ENCODE measurements at places on chromosomes 7 and 10. TPM values are rescaled to one million over a fixed set of nuclear protein-coding genes. Genes with fewer than 3 reads are reported as not detected.
A peak's percentile ranks its signal among the peaks of the same experiment; 100 is the strongest.

- H3K27me3 ChIP-seq, result peaks cover 100% of the 10 kb centered on the region
- peaks cover 16% of the 10 kb centered on the region for H3K4me1 ChIP-seq
- DNase-seq, result peak; percentile 76
- H3K27ac ChIP-seq, result no peak within 1 kb of the TSS
- H3K36me3 ChIP-seq, result no peaks in the 10 kb centered on the region
These were observed at the start of gene SLIT1 for GRCh38 chr10:97185326-97186058. Gene SLIT1, minus strand, starts transcription at chr10:97185959. Its CDS starts 285 bp downstream, at chr10:97185674.

- H3K36me3 ChIP-seq, result no peaks in the 10 kb centered on the region
- H3K4me1 ChIP-seq, result peaks cover 10% of the 10 kb centered on the region
- DNase-seq, result no peak
- H3K27ac ChIP-seq, result no peak overlapping the region
- no peak overlapping the region for H3K4me3 ChIP-seq
These were observed 219.1 kb upstream of the KLF6 start for GRCh38 chr10:4004144-4004543.

GRCh38 chr7:105268511-105269392 is 120.0 kb downstream of the SRPK2 start:
- H3K4me1 ChIP-seq, result peaks cover 15% of the 10 kb centered on the region
- no peaks in the 10 kb centered on the region for H3K27me3 ChIP-seq
- H3K4me3 ChIP-seq, result no peak overlapping the region
- peak overlapping the region; percentile 16 for H3K27ac ChIP-seq
- no peaks in the 10 kb centered on the region for H3K36me3 ChIP-seq
- DNase-seq, result no peak

PALD1 gene
- 20.4 TPM for total RNA-seq

- peaks cover 70% of the 10 kb centered on the region for H3K27me3 ChIP-seq
- peak overlapping the region; percentile 57 for H3K4me3 ChIP-seq
- no peaks in the 10 kb centered on the region for H3K36me3 ChIP-seq
- H3K27ac ChIP-seq, result no peak overlapping the region
- DNase-seq, result no peak
- peaks cover 16% of the 10 kb centered on the region for H3K4me1 ChIP-seq
These were observed 28.0 kb downstream of the PRSS2 start for GRCh38 chr7:142798451-142799436.

HABP2 gene
- total RNA-seq, result not detected

GRCh38 chr7:80439894-80440821 is 71.7 kb downstream of the GNAT3 start:
- no peaks in the 10 kb centered on the region for H3K4me1 ChIP-seq
- no peaks in the 10 kb centered on the region for H3K36me3 ChIP-seq
- no peak overlapping the region for H3K27ac ChIP-seq
- H3K27me3 ChIP-seq, result no peaks in the 10 kb centered on the region

DNA sequence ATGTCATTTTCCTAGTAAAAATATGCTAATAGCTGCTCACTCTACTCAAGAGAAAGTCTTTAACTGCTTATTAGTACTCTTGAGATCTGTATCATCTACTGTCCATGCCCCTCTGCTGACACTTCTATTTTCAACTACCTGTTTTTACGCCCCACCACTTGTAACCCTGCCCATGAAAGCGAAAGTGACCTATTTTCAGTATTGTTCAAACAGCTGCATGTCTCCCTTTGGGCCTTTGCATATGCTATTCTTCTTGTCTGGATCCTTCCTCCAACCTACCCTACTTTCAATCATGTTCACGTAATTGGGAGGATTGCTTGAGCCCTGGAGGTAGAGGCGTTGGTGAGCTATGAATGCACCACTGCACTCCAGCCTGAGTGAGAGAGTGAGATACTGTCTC is 1481.3 kb downstream of the GATA3 start:
- no peak overlapping the region for H3K4me3 ChIP-seq
- H3K36me3 ChIP-seq, result no peaks in the 10 kb centered on the region
- no peak overlapping the region for H3K27ac ChIP-seq
- DNase-seq, result no peak
- no peaks in the 10 kb centered on the region for H3K27me3 ChIP-seq
- H3K4me1 ChIP-seq, result no peaks in the 10 kb centered on the region

DNA sequence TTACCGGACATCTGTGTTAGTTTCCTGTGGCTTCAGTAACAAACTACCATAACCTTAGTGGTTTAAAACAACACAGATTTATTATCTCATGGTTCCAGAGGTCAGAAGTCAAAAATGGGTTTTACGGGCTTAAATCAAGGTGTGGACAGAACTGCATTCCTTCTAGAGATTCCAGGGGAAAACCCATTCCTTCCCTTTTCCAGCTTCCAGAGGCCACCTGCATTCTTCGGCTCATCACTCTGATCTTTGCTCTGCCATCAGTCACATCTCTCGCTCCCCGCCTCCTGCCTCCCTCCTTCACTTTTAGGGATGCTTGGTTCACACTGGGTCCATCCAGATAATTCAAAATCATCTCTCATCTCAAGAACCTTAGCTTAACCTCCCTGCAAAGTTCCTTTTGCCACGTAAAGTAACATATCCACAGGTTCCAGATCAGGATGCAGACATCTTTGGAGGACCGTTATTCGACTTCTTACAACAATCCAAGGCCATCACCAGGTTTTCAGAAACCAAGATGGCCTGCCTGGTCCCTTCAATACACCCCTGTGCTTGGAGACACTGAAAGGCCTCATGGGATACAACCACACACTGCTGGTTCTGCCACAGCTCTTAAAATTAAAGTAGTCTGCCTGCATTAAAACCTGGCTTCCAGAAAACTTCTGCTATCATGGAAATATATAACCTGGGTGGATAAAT is 225.9 kb upstream of the MYO3A start:
- H3K36me3 ChIP-seq, result no peaks in the 10 kb centered on the region
- no peaks in the 10 kb centered on the region for H3K27me3 ChIP-seq
- DNase-seq, result no peak
- H3K4me1 ChIP-seq, result no peaks in the 10 kb centered on the region

DNA sequence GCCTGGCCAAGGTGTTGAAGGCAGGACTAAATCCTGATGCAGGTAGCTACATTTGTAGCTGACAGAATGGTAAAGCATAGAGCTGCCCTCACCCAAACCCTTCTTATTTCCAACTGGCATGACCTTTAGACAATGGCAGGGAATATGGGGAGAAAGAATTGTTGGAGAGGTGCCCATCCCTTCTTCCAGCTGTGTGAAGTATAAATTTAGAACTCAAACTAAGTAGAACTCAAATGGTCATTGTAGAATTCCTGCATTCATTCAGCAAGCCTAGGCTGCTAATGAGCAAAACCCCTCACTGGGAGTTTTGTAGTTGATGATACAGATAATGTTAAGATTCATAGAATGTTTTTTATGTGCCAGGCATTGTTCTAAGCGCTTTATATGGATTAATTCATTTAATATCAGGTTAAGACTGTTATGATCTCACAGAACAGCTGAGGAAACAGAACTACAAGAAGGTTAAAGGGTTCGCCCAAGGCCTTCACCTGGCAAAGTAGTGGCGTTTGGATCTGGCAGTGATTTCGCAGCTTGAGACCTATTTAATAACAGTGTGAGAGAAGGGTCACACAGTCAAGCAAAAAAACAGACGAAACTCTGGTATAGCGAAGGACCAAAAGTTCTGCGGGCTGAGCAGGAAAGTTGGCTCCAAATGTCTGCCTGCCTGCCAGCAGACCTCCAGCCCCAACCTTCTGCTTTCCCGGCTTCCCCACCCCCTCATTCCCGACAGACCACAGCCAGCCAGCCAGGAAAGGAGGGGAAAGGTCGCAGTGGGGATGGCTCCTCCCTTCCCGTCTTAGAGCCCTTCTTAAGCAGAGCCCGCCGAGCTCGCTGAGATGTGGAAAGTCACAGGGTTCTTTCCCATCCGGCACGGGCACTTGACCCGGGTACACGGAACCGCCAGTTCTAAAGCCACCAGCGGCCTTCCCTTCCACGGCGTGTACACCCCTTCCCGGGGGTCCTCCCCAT is 1.6 kb upstream of the HILPDA start:
- peak overlapping the region; percentile 2 for H3K4me3 ChIP-seq
- no peak overlapping the region for H3K27ac ChIP-seq
- DNase-seq, result peak; percentile 88
- H3K36me3 ChIP-seq, result peaks cover 3% of the 10 kb centered on the region
- peaks cover 20% of the 10 kb centered on the region for H3K4me1 ChIP-seq

DNA sequence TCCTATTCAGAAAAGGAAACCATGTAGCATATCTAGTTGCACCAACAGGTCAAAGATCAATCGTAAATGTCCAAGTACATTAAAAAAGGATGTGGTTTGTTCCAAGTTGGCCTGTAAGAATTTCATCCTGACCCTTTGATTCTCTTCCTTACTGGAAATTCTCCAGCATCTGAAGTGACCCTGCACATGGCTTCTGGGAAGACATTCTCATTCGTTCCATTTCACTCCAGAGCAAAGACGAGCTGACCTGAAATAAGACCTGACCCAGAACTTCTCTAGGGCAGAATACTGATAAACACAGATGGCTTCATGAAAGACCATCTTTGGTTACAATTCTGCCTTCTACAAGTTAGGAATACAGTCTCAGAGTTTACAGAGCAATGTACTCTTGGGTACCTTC is 39.8 kb downstream of the ASB4 start:
- no peaks in the 10 kb centered on the region for H3K27me3 ChIP-seq
- no peak for DNase-seq
- H3K36me3 ChIP-seq, result no peaks in the 10 kb centered on the region
- no peak overlapping the region for H3K27ac ChIP-seq
- H3K4me1 ChIP-seq, result no peaks in the 10 kb centered on the region

POLR2J2 gene
- 2.6 TPM for total RNA-seq

LRIT1 gene
- not detected for total RNA-seq

DNA sequence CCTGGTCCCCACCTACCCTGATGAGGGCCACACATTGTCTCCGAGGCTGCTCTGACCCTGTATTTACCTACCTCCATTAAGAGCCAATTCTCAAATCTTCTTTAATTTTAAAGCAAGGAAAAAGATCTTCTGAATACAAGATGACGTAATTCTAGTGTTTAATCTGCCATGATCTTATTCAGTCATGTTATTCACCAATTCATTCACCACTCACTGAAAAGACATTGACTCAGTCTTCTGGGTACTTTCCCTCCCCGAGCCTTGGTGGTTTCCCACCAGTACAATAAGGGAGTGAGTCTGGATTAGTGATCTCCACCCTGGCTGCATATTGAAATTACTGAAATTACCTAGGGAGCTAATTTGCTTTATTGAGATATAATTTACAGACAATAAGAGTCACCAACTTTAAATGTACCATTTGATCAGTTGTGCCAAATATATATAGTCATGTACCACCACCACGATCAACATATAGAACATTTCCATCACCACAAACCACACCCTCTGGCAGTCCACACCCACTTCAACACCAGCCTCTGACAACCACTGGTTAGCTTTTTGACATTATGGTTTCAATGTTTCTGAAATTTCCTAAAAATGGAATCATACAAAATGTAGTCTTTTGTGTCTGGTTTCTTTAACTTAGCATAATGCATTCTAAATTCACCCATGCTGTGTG is 117.5 kb upstream of the UNC5B start:
- H3K4me1 ChIP-seq, result peaks cover 31% of the 10 kb centered on the region
- H3K27ac ChIP-seq, result no peak overlapping the region
- H3K27me3 ChIP-seq, result no peaks in the 10 kb centered on the region
- DNase-seq, result no peak

TLX1 gene
- total RNA-seq, result not detected

DNA sequence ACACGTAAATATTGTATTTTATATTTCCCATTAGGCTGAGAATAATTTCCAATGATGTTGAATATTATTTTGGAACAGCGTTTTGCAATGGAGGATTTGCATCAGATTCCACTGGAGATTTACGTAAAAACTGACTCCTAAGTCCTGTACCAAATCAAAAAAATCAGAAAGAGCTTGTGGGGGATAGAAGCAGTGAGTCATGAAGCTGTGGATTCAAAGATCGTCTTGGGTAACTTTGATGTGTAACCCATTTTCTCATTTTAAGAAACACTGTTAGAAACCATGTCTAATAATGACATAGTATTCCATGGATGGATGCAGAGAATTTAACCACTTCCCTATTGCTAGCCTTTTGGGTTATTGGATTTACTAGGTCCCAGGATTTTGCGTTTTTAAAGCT is 158.6 kb downstream of the INHBA start:
- no peak overlapping the region for H3K4me3 ChIP-seq
- no peak overlapping the region for H3K27ac ChIP-seq
- H3K36me3 ChIP-seq, result no peaks in the 10 kb centered on the region

GPR26 gene
- not detected for total RNA-seq

SPDYE2 gene
- total RNA-seq, result not detected

- H3K36me3 ChIP-seq, result no peaks in the 10 kb centered on the region
- no peaks in the 10 kb centered on the region for H3K27me3 ChIP-seq
- no peaks in the 10 kb centered on the region for H3K4me1 ChIP-seq
- no peak overlapping the region for H3K27ac ChIP-seq
- H3K4me3 ChIP-seq, result no peak overlapping the region
- DNase-seq, result no peak
These were observed 10.6 kb upstream of the UPP1 start for GRCh38 chr7:48078470-48078869.

SLC29A4 gene
- total RNA-seq, result 7.3 TPM
